ENCODE measurements at places on chromosomes 7 and 10.

DNA sequence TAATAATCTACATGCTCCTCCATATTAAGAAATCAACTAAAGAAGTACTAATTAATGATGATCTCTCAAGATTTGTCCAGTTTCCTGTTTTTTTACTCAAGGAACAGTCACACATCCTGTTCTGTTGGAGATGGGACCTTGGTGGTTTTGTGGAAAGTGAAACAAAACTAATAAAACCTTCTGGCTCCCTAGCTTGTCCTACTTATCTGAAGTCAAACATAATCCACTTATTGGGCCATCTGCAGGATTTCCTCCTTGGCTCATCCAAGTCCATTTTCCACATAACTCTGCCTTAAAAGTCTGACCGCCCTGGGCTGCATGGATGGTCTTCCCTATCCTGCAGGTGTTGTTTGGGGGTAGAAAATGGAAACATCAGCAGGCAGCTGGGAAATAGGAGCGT is 39.4 kb upstream of the TARP start:
- no peak for DNase-seq

DNA sequence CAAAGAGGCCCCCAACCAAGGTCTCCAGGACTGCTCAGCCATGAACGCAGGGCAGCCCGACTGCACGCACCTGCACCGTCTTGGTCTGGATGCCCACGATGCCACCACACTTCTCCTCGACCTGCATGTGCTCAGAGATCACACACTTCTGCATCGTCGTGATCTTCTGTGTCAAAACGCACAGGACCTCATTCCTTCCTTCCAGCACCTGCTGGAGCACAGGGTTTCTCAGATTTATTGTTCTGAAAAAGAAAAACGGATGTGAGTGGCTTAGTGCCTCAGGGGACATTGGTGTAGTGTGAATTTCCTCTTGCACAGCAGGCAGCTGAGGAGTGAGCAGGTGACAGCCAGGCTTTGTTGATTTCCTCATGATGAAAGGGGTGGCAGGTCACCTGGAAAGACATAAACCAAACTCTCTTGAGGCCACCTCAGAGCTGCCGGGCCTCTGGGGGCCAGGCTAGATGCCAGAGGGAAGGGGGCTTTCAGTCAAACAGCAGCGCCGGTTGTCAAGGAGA is 38.2 kb downstream of the GSDME start:
- DNase-seq: no peak

- no peak for DNase-seq
Observed at GRCh38 chr7:77453531-77453930, 37.4 kb upstream of the GSAP start.

GRCh38 chr10:122448600-122448999 is 5.9 kb upstream of the ARMS2 start:
- no peak for DNase-seq

DNA sequence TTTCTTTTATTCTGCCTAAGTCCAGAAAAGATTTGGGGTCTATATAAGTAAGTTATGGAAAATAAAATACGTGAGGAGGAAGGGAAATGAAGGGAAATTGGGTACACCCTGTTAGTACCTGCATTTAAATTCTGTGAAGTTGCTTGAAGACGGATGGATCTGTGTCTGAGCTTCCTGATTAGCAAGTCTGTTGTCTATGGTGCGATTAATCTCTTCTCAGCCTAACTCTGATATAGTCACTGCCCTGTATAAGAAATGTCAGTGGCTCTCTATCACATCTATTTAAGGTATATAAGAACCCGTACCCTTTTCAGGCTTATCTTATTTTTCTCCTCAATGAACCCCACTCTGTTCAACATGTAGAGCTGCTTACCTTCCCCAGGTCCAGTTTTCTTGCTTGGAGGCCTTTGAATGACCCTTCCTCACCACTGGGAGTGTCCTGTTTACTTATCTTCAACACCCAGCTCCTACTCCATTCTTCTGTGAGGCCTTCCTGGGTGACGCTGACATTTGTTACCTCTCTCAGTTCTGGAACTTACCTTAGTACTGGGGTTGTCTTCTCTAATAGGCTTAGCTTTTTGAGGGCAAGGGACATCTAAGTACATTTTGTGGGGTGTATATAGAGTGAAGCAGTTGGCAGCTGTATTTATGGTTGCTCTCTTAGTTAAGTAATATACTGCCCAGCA is 149.6 kb upstream of the PRPS1L1 start:
- no peak for DNase-seq

GRCh38 chr10:95445223-95445836 is 115.8 kb downstream of the SORBS1 start:
- no peak for DNase-seq

GRCh38 chr10:49149881-49150280 is 16.1 kb upstream of the FAM170B start:
- DNase-seq: no peak

GRCh38 chr7:154832557-154833138 is 170.3 kb downstream of the PAXIP1 start:
- peak; percentile 21 for DNase-seq

DNA sequence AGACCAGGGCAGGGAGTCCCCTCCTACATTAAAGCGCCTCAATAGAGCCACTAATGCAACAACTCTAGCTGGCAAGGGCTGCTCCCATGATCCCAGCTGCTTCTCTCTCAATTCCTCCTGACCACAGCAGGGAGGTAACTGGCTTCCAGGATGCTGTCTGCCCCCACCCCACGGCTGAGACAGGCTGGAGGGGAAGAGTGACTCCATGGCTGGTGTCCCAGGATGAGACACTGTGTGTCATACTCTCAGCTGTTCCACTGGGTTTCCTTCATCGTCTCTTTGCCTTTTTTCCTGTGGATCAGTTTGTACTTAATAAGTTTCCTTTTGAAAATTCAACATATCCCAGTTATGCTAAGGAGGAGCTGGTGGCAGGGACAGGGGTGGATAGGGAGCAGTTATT is 27.7 kb upstream of the MYH16 start:
- DNase-seq: no peak

GRCh38 chr10:69214666-69215131 is 5.4 kb upstream of the HKDC1 start:
- DNase-seq: no peak

All from nephron progenitor cell (in vitro differentiated cells).